CD4-positive, alpha-beta T cell treated with Interleukin-17A for 1 hour (primary cell): ENCODE measurements at places on chromosomes 11 and 22.

DNA sequence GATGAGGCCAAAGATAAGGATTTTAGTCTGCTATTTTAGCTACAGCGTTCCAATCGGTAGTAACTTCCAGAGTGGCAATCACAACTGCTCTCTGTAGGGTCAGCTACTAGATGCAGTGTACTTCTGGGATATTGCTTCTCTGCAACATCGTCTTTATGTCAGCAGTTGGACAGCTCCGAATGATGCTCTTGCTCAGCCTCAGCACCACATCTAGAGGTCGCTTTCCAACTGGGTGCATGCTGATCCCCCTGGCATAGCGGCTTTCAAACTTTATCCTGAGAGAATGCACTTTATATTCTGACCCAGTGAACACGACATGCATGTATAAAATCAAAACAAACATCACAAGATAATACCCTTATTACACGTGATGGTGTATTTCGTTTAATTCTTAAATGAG, 219.6 kb downstream of the C11orf87 start:
- no peak for DNase-seq

DNA sequence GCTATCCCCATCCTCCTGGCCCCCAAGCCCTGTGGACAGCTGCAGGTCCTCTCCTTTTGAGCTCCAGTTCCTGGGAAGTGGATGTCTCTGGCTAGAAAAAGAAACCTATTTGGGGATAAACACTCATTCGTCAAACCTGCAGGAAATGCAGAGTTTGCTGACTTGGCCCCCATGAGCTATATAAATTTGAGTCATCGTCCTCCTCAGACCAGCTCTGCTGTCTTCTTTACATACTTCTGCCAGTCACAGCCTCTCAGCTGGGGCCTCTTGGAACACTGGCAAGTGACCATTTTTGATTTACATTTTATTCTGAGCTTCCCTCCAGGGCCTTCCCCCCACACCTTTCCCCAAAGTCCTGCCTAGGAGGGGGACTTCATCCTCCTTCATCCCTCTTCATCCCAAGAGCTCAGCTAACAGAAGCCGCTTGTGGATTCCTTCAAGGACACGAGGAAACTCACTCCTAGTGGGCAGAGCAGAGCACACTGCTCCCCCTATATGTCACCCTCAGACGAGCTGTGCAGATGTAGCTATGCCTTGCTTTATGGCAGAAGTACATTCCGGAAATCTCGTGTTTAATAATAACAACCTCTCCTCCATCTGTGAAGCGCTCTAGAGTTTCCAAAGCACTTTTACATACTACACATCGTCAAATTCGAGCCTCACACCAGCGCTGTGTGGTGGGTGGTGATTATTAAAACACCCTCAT, 131.8 kb downstream of the FEZ1 start:
- DNase-seq, result no peak

DNA sequence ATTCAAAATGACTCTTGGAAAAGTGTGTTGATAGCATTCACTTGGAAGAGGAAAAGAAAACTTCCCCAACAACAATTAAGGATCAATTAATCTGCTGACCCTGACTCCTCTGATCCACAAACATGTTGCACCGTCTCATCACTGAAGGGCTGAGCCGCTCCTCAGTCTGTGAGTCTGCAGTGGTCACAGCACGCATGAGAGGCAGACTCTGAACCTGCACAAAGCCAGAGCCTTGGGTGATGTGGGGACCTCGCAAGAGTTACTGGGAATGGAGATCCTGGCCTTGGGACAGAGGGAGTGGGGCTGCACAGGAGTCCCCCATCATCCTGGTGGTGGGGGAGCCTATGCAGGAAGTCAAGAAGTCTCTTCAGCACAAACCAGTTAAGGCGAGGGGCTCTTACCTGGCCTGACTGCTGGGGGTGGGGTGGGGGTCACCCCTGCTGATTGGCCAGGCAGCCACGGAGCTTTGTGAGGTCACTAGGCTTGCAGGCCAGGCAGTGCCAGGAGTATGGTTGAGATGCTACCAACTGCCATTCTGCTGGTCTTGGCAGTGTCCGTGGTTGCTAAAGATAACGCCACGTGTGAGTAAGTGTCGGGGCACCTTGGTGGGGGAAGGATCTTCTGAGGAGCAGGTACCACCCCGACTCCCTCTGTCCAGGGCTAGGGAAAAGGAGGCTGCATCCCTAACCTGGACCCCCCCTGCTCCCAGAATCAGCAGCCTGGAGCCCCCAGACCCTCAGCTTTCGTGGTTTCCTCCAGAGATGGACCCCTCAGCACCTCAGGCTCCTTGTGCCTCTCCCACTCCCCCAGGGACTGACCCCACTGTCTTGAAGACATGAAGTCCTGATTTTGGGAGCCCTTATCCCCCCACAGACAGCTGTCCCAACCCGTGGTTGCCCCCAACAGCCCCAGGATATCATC, at the start of gene ACR:
Gene ACR (plus strand): TSS at position 477 of the 921 bp plus-strand sequence. CDS start 32 bp downstream, at position 509.
- no peak for DNase-seq

- no peak for DNase-seq
Measured at GRCh38 chr11:122711831-122712381, 56.4 kb downstream of the UBASH3B start.

DNA sequence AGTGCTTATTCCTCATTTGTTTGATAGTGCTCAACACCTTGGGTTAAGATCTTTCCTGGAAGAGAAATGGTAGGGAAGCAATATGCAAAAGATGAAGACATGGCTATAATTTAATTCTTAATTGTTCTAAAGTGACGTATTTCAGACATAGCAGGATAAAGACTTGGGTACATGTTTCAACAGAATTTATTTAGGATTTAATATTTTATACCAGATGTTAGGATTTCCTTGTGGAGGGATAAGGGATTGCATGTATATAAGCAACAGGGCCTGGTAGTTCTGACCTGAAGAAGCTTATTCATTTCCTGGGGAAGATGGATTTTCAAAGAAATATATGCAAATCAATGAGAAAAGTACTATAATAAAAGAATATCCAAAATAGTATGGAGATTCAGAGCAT, 163.8 kb downstream of the FAT3 start:
- DNase-seq, result no peak

DNA sequence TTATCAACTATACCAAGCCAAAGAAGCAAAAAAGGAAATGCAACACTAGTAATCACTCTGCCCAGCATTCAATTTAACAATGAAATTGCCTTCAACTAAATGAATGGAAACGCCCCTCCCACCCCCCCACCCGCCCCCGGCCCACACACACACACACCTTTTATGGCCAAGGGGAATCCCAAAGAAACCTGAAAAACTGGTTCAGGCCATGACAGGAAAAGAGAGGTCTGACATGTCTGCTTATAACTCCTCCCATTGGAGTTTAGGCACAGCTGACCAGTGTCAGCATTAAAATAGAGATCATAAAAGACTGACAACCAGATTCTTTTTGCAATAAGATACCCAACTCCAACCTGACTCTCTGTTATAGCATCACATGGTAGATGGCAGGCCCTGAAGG, 42.6 kb downstream of the ACER3 start:
- no peak for DNase-seq

- no peak for DNase-seq
Measured at GRCh38 chr11:106644824-106645223, 373.5 kb downstream of the GUCY1A2 start.

DNA sequence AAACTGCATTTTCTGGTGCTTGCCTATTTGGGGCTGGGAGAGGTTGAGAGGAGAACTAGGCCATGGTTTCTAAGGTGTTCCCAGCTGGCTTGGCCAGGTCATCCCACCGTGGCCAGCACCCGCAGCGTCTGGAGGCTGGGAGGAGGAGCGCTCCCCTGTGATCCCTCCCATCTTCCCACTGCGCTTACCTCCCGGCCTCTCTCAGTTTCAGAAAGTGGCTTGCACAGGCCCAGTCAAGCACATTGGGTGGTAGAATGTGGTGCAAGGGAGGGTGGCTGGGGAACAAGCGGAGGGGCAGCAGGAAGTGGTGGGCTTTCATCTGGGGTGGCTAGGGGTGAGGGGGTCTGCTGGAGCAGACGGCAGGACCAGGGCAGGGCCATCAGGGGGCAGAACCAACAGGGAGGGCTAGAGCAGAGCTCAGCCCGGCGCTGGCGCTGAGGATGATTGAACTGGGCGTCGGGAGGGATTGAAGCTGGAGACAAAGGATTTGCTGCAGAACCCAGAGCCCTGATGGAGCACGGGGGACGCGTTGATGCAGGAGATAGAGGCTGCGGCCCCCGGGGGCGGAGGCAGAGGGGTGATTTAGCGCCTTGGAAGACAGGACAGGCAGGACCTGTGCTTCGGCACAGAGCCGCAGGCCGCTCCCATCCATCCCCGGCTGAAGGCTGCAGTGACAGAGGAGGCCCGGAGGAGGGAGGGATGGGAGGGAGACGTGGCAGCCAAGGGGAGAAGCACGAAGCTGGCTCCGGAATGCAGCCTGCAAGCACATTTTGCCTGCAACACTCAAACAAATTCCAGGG, 76.0 kb downstream of the TRIM29 start:
- DNase-seq, result no peak

DNA sequence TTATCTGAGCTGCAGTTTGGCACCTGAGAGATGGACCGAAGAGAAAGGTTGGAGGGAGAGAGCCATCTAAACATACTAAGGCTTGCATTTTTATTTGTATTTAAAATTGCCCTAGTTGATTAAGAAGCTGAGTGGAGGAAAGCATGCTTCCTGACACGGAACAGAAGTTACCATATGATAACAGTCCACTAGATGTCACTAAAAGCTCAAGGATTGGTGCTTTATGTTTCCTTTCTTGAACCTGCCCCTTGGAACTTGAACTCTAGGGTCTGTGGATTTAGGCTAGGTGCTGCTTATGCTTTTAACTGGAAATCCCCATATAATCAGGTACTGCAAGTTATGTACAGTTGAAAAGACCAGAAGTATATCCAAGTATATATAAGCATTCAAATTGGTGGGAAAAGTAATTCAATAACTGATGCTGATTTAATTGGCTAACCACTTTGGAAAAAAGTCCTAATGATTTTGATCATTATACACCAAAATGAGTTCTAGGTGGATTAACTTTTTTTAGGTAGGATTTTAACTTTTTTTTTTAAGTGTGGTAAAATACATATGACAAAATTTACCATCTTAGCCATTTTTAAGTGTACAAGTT, 9.5 kb downstream of the RBMXL2 start:
- peak; percentile 54 for DNase-seq

DNA sequence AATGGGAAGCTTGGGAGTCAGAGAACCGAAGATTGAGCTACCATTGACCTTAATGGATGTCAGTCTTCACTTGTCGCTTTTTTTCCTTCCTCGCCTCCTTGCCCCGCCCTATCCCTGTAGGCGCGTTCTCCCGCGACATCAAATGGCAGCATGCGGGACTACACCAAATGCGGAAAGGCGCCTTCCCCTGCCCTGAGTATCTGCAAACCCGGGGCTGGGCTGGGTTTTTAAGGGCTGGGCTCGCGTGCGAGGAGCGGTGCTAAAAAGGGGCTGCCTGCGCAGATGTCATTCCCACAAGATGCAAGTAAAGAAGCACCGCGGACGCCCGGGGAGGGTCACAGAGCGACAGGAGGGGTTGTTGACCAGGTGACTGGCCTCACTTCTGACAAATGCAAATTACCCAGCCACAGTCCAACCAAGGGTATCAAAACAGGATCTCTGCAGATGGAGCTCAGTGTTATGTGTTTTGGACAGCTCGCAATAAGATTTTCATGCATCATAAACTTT, 4.7 kb upstream of the FAM111B start:
- DNase-seq, result peak; percentile 59

- no peak for DNase-seq
Measured at GRCh38 chr11:44190883-44191230, 95.4 kb downstream of the EXT2 start.

- no peak for DNase-seq
Measured at GRCh38 chr11:114154271-114155047, 94.9 kb downstream of the ZBTB16 start.

DNA sequence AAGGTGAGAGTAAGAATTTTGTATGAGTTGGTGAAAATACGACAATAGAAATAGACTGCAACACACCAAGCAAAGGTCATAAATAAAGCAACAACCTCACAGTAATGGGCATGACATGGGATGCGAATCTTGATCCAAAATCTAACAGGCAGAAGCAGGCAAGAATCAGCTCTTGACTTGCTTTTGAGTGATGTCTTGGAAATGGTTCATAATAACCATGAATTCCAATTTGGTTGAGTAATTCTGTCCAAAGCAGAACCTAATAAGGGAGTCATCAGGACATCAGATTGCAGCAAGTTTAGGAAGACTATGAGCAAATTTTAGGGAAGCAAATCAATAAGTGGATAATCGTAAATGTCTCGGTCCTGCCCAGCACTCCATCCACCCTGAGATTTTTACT, 224.0 kb upstream of the ISX start:
- no peak for DNase-seq

GRCh38 chr11:10653946-10654810, 39.4 kb downstream of the IRAG1 start:
- DNase-seq, result peak; percentile 66

GRCh38 chr11:3021125-3021524, 29.0 kb upstream of the NAP1L4 start:
- DNase-seq, result peak; percentile 56

DNA sequence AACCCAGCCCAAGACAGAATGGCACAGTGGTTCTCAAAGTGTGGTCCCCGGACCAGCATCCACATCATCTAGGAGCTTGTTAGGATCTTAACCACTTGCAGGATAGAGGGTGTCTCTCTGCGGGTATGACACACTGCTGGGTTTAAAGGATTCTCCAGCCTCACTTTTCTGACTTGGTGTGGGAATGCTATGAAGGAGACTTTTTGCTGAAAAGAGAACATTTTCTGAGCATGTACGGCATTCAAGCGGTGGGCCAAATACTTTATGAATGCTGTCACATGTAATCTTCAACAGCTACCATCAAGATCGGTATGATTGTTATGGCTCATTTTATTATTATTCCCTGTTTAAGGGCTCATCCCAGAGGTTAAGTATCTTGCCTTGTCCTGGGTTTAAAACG, 1.8 kb upstream of the CD82 start:
- DNase-seq, result no peak

- no peak for DNase-seq
Measured at GRCh38 chr11:76329983-76330382, 50.9 kb downstream of the THAP12 start.

DNA sequence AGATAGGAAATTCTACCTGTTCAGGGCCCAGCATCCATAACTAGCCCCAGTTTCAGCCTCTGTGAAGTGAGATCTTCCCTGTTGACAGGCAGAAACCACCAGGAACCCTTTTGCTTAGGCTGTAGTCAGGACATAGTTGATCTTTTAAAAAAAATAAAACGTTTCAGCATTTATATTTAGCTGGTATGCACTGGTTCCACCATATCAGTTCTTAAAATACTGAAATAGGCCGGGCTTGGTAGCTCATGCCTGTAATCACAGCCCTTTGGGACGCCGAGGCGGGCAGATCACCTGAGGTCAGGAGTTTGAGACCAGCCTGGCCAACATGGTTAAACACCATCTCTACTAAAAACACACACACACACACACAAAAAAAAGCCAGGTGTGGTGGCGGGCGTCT, 35.3 kb downstream of the GALNT18 start:
- no peak for DNase-seq

- DNase-seq, result no peak
Measured at GRCh38 chr11:69654660-69655478, 13.9 kb downstream of the CCND1 start.

- peak; percentile 55 for DNase-seq
Measured at GRCh38 chr11:13487661-13488030, 8.2 kb downstream of the PTH start.

GRCh38 chr11:122727101-122727929, 71.8 kb downstream of the UBASH3B start:
- DNase-seq, result peak; percentile 52
